ENCODE measurements at places on chromosomes 1 and 21.

GRCh38 chr1:8047112-8047511, 21.0 kb upstream of the ERRFI1 start:
- no peak for DNase-seq

DNA sequence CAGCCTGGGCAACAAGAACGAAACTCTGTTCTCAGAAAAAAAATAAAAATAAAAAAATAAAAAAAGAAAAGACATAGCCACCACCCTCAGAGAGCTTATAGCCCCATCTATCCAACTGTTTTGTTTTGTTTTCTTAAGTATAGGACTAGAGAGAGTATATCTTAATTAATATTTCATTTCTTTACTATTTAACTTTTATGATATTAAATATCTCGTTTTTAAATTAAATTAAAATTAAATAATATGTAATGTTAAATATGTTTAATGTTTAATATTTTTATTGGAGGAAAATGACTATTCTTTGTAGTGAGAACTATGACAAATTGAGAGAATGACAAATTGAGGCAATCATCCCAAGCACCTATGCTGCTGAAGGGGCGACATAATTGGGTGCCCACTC, 33.1 kb upstream of the YTHDF2 start:
- DNase-seq, result no peak

GRCh38 chr1:35266306-35266705, 2.2 kb upstream of the ZMYM4 start:
- DNase-seq, result no peak

GRCh38 chr1:243454328-243454997, 198.6 kb downstream of the SDCCAG8 start:
- no peak for DNase-seq

- no peak for DNase-seq
These were observed 16.8 kb downstream of the TRPM2 start for GRCh38 chr21:44370027-44370735.

GRCh38 chr1:232140419-232141166, 489.3 kb downstream of the SIPA1L2 start:
- no peak for DNase-seq

DNA sequence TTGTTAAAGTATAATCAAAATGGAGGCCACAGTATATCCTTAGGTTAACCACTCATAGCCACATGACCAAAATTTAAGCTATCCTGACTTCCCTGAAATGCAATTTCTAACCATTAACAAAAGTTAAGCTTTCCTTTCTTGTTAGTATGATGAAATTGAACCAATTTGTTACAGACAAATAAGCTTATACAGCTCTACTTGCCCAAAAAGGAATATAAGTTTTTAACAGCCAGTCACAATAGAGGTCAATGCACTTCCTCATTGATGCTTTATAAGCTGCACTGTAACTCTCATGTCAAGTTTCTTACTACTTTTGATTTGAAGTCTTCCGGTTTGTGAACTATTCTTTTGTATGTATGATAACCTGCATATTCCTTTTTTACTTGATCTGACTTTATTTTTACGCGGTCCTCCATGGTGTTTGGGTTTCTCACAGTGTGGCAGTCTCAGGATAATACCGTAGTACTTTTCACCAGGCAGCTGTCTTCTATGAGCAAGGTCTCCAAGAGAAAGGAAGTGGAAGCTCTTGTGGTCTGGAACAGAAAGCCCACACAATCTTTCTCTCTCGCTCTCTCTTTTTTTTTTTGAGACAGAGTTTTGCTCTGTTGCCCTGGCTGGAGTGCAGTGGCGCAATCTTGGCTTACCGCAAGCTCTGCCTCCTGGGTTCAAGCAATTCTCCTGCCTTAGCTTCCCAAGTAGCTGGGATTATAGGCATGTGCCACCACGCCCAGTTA, 331.6 kb downstream of the SRGAP2C start:
- DNase-seq, result peak; percentile 65

- DNase-seq, result no peak
These were observed 40.5 kb downstream of the BRINP2 start for GRCh38 chr1:177211231-177211630.

DNA sequence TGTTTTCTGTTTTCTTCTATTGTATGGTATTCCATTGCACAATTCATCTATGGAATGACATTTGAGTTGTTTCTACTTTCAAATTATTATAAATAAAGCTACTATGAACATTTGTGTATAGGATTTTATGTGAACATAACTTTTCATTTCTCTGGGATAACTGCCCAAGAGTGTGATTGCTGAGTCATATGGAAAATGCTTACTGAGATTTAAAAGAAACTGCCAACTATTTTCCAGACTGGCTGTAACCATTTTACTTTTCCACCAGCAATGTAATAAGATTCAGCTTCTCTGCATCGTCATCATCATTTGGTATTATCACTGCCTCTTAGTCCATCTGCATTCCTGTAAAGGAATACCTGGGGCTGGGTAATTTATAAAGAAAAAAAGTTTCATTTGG, 779.6 kb upstream of the PRMT6 start:
- DNase-seq, result no peak

- DNase-seq, result no peak
These were observed 22.9 kb downstream of the OVAAL start for GRCh38 chr1:180581635-180582039.

GRCh38 chr1:26529405-26529654, 231 bp upstream of the RPS6KA1 start:
- DNase-seq, result no peak

DNA sequence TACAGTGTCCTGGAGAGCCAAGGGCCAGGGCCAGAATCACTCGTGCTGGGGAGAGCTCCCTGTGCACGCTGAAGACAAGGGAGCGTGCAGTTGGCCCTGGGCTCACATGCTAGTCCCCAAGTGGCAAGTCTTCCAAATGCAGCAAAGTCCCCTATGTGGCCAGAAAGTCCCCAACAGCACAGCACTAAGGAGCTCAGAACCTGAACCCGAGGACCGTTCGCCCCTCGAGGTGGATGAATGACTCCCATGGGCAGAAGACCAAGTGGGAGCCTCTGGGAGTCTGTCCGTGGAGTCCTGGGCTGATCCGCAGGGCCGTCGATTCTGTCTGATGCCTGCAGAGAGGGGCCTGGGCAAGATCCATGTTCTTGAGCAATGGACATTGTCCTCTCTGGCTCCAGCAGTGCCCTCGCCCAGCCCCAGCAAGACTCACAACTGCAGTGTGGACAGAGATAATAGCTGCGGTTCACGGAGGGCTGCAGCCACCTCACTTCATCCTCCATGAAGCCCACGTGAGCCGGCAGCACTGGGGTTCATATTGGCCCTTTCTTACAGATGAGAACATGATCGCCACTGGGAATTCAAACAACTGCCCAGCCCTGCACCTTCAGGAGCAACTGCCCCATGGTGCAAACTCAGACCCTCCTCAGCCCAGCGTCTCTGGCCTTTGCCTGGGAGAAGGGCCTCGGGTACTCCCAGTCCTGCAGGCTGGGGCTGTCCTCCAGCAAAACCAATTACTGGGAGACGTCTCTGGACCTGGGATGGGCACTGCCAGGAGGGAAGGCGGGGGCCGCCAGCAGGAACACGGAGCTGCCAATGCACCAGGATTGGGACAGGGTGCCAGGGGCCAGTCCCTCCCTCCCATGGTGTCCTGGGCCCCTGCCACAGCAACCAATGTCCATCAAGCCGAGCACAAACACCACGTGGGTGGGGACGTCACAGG, 243.7 kb downstream of the NPHP4 start:
- DNase-seq, result no peak

DNA sequence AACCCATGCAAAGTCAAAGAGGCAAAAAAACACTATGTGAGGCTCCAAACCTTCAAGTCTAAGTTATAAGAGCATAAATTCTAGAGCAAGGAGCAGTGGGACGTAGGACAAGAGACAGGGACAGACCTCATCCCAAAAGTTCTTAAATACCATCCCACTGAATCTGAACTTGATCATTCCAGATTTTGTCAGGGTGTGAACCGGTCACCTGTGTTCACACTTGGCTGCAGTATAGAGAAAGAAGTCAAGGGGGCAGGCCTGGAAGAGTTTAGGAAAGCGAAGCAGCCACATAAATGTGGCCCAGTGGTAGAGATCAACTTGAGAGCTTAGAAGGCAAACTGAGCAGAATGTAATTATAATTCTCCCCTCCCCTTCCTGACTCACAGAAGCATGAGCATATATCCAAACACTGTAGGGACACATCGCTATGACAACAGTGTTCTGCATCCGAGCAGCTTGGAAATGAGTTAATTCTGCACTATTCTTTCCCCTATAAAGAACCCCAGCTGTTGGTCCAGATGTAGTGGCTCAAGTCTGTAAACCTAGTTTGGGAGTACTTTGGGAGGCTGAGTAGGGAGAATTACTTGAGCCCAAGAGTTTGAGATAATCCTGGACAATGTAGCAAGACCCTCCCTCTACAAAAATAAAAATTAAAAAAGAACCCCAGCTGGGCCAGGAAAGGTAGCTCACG, 2.7 kb downstream of the AKR7A2 start:
- no peak for DNase-seq
